ENCODE measurements at places on chromosomes 6 and 20.

- no peak for DNase-seq
Observed at GRCh38 chr20:61482056-61482887, 230.2 kb downstream of the CDH4 start.

DNA sequence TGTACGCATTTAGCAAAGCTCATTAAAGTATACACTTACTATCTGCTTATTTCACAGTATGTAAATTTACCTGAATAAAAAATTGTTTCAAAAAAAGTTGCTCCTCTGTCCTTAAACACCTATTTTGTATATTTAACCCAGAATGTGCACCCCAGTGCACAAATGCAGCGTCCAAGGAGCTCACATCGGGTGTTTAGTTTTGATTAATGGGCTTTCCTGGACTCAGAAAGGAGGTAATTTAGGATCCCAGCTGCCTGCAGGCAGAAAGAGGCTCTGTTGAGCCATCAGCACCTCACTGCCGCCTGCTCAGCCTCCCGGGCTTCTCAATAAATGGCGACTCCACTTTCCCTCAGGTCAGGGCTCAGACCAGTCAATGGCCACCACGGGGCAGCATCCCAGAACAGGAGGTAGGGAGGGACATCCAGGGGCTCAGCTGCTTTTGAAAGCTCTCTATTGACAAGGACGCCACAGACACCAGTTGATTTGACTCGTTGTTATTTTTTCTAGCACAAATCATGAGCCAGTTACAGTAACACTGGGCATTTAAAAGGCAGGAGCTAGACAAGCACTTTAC is 70.2 kb upstream of the TBC1D7 start:
- no peak for DNase-seq

DNA sequence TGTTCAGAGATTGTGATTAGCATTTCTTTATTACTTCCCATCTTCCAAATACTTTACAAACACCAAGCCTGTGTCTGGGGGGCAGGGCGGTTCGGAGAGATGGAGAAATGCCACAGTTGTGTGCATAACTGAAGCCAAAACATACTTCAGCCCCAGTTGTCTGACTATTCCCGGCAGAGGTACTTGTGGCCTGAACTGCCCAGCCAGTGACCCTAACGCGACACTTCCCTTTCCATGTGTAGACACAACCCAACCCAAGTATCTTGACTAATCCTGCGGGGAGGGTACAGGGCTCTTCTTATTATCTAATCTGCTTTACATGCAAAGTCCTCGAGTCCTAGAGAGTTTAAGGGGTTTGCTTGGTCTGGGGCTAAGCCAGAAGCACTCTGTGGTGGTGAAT is 46.2 kb downstream of the ISM1 start:
- DNase-seq: no peak

- no peak for DNase-seq
Observed at GRCh38 chr20:58021481-58021880, 207.0 kb downstream of the ANKRD60 start.

GRCh38 chr6:150535818-150536220 is 63.9 kb upstream of the PLEKHG1 start:
- DNase-seq: no peak

DNA sequence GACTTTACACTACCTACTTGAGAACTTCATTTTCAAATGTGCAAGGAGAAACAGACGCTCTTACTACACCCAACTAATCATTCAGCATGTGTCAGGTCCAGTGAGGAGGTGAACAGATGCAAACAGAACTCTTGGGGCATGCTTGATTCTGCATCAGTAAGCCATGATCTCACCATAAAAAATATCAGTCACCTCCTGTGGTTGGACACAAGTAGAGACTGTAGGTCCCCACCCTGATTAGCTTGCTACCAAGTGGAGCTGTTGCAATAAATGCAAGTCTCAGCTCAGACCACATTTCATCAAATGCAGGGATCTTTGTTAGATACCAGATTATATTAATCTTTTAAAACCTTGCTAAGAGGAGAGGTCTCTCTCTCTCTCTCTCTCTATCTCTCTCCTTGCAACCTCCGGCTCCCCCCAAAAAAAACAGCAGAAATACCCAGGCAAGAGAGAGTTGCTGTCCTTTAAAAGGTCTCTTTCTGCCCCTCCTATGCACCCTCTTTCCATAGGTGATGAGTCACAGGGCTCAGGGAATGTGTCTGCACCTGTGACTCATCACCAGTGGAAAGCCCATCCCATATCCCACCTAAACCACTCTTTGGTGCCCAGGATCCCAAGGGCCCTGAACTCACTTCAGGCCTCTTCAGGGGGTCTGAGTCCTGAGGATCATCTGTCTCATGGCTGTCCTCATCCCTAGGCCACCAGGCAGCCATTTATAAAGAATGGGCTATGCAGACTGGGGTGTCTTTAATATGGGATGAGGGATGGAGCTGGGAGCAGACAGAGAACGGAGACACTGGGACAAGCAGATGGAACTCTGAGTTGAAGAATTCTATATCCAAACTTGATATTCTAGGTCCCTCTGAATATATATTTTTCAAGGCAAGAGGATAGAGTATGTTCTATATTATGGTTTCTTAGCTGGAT is 154.5 kb downstream of the QRSL1 start:
- no peak for DNase-seq

DNA sequence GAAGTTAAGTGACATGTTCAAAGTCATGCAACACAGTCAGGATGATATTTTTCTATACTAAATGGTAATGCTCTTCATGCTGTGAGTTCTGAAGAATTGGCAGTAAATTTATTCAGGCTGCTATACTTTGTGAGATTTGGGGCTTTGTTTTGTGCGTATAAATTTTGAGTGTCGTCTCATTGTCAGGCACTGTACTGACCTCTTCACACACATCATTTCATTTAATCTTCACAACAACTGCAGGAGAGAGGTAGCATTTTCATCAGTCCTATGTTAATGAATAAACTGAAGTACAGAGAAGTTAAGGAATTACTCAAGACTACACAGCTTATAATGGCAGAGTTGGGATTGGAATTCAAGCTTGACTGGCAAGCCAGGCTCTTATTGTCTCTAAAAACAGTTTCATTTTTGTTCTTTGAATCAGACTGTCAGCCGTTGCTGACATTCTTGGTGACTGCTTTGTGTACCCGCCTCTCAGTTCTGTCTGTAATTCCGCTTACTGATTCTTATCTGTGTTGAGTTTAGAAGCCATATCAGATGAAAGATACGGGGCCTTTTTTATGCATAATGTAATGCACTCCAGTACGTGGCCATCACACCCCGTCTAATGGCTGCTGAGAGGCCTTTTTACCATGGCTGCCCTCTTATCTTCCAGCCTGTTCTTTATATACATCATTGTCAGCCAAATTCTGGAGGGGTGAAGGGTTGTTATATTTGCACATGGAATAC is 274.9 kb downstream of the UTRN start:
- no peak for DNase-seq

- DNase-seq: no peak
Observed at GRCh38 chr6:168493976-168494375, 53.0 kb downstream of the SMOC2 start.

- no peak for DNase-seq
Observed at GRCh38 chr6:89190741-89191140, 26.4 kb downstream of the GABRR1 start.

DNA sequence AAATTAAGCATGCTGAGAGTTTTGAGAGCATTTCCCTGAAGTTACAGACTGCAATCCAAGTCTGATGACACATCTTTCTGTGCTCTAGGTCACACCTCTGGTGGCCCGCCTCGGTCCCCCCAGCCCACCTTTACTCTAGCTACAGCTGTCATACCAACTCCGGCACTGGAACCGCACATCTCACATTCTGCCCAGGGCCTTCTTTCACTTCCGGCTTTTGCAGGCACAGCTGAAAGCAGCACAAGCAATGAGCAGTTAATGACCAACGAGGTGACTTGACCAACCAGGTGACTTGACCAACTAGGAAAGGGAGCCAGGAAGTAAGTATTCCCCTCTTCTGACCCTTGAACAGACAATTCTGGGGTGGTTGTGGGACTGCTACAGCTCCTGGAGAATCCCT is 88.6 kb upstream of the MOCS1 start:
- no peak for DNase-seq

DNA sequence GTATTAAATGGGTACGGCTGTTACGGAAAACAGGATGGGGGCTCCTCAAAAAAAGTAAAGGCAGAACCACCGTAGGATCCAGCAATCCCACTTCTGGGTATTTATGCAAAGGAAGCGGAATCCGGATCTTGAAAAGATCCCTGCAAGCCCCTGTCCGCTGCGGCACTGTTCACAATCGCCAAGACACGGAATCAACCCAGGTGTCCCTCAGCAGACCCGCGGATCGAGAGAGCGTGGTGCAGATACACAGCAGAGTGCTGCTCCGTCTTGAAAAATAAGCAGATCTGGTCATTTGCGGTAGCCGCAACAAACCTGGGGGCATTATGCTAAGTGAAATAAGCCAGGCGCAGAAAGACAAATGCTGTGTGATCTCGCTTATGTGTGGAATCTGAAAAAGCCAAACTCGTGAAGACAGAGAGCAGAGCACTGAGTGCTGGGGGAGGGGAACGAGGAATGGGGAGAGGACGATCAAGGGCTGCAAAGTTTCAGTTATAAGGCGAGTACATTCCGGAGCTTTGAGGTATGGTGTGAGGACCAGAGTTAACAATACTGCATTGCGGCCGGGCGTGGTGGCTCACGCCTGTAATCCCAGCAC is 41.3 kb downstream of the NTSR1 start:
- DNase-seq: no peak

DNA sequence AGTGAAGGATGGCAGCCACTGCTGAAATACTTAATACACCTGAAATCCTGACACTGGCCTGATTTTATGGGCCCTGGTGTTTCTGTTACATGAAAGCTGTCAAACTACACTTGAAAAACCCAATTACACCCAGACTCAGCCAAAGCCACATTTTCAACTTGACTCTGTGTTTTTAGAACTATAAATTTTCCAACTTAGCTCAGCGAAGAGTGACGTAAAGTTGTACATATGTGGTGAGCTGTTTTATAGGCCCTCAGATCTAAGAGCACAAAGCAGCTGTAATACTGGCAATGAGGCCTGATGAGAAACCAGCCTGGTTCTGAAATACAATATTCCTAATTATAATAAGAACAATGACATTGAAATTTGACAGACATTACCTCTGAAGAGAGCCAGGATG is 18.6 kb downstream of the SCML4 start:
- no peak for DNase-seq

DNA sequence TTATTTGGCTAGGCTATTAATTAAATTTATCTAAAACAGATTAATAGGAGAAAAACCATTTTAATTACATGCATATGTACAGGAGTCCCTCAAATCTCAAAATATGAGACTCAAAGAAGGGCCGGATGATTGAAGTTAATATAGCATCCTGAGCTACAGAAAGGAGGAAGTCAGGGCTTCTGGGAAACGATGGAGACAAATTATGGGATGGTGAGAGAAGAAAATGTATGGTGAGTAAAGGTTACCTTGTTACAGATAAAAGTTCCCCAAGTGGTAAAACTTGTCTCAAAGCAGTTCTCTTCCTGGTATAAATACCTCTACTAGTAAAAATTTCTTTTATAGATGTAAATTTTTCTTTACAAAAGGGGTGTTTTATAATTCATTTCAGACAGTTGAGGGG is 15.9 kb upstream of the BTN1A1 start:
- DNase-seq: no peak

DNA sequence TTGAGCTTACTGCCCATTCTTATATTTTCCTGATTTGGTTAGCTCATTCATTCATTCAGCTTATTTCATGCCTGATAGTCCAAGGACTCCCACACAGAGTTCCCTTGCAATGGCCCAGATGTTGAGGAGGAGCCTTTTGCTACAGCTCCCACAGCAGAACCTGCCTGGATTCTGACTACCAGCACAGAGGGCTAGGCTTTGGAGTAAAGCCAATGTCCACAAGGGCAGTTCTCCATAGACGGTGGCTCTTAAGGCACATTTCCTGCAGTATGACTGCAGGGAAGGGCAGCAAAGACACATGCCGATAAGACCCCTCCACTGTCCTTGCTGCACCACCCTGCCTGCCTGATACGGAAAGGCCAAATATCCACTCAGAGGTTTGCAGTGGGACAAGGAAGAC is 112.3 kb upstream of the SYNDIG1 start:
- no peak for DNase-seq

- peak; percentile 48 for DNase-seq
Observed at GRCh38 chr6:37115236-37115895, 54.6 kb upstream of the PIM1 start.

DNA sequence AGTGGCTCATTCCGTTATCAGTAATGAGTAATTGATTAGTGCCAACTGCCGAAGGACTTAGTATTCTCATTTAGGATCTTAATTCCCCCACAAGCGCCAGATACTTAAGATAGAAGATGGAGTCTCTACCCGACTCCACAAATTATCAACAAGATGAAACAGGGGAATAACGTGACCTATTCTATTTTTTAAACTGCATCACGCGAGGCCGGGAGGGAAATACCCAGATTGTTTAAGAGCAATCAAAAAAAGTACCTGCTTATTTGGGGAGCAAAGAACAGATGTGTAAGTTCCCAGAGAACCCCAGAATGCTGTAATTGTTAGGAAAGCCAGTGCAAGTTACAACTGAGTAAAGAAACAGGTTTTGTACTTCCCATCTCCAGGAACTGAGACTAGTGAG is 1.1 kb upstream of the MAP3K5 start:
- DNase-seq: no peak

DNA sequence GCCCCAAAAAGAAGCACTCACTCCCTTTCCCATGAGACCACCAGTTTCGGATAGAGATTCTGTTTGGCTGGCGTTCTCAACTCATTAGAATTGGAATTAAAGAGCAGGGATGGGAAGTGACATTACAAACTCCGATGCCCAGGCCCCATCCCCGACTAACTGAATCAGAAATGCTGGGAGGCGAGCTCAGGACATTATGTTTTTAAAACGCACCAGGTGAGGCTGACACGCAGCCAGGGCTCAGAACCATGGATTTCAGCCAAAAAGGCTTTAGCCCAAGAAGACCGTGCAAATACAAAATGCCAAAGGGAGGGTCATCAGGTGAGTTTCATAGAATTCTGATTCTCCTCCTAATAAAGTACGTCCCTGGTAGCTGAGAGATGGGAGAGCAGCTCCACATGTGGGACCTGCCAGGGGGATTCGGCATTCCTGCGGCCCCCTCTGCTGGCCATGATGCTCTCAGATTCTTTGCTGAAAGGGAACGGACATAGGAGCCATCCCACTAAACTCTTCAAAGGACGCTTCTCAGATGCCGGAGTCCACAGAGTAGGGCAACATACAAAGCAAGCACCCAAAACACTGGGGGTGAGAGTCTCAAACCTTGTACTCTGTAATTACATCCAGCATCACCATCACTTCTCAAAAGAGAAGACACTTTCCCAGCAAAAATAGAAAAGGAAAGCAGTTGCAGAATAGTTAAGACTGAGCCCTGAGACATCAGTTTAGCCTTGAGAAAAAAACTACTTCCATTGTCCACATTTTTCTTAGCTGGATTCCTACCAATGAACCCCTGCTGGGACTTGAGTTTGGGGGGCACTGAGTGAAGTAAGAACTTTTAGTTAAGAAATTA is 205.2 kb downstream of the BMP7 start:
- DNase-seq: no peak

DNA sequence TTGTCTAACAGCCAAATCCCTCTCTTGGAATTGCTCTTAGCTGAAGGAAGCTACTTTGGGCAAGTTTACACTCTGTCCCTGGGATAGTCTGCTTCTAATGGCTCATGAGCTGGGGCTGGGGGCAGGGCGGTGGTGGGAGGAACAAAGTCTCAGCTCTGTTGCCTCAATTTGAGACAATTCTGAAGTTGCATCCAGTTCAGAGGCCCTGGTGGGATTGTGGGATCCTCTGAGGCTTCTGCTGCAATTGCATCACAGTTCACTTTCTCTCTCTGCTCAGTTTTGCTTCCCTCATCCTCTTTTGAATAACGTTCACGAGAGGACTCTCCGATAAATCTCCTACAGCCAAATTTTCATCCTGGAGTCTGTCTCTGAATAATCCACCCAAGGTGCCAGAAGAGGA is 440.6 kb upstream of the SLC35B3 start:
- peak; percentile 1 for DNase-seq
